ENCODE measurements at places on chromosomes 13 and 19. TPM values are rescaled to one million over a fixed set of nuclear protein-coding genes. Genes with fewer than 3 reads are reported as not detected.

The KCNK6 gene
- total RNA-seq: 7.3 TPM

The PSENEN gene
- total RNA-seq: 39.9 TPM

The ZNF491 gene
- 1.6 TPM for total RNA-seq

The MRPS12 gene
- 41.5 TPM for total RNA-seq

The LRRC25 gene
- 1.6 TPM for total RNA-seq

The GIPR gene
- total RNA-seq: 4.9 TPM

The ZNF471 gene
- total RNA-seq: 4.9 TPM

The NANOS3 gene
- total RNA-seq: 1.5 TPM

The FBXO17 gene
- 25.9 TPM for total RNA-seq

The RXFP2 gene
- not detected for total RNA-seq

The C1QTNF9 gene
- total RNA-seq: not detected
